Astrocyte of the cerebellum (primary cell): ENCODE measurements at places on chromosomes 1 and 21.

- peak; percentile 95 for DNase-seq
Observed at GRCh38 chr1:199272628-199273086, 633.8 kb downstream of the PTPRC start.

GRCh38 chr1:66176832-66177231 is 357.1 kb upstream of the SGIP1 start:
- DNase-seq: no peak

DNA sequence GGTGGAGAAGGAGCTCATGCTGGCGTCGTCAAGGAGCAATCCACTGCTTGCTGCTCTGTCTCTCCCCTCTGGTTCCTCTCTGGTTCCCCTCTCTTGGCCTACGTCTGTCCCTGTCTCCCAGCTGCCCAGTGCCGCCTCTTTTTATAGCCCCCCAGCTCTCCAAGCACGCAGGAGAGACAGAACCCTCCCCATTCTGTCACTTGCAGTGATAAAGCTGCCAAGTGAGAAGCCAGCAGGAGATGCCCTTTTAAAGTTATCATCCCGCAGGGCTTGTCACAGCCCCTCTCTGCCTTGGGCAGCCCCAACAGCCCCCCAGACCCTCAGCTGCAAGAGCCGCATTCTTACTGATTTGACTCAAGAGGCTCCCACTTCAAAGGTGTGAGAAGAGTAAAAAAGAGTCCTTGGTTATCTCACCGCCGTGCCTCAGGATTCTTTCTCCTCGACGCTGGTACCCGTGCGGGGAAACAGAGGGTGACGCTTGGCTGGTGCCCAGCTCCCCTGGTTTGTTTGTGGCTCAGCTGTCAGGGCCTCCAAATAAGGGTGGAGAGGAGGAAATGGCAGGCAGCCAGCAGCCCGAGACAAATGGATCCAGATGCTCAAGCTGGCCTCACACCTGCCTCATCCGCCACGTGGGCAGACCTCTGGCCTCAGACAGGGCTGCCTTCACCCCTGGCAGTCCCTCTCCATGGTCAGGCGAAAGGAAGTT is at the start of gene NPPA:
NPPA (minus strand) TSS at position 117 of the 706 bp plus-strand sequence; CDS start at position 18, 99 bp downstream.
- no peak for DNase-seq

DNA sequence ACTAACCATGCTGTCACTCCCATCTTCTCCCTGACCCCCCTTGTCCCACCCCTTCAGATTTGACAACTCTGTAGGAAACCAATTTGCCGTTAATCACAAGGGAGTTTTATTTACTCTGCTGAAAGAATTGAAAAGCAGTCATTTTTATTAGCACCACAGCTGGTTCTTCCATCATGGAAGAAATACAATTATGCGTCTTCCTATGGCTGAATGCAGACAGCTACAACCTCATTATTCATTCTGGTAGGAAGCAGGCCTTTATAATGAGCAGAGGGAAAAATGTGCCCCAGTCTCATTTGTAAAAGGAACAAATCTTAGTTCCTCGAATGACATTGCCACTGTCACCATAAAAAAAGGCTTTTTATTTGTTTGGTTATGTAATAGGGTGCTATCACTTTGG is 35.2 kb downstream of the JUN start:
- no peak for DNase-seq

- DNase-seq: no peak
Observed at GRCh38 chr1:67228791-67229190, 62.5 kb downstream of the IL23R start.

GRCh38 chr1:157069601-157070000 is 24.1 kb upstream of the ARHGEF11 start:
- no peak for DNase-seq

DNA sequence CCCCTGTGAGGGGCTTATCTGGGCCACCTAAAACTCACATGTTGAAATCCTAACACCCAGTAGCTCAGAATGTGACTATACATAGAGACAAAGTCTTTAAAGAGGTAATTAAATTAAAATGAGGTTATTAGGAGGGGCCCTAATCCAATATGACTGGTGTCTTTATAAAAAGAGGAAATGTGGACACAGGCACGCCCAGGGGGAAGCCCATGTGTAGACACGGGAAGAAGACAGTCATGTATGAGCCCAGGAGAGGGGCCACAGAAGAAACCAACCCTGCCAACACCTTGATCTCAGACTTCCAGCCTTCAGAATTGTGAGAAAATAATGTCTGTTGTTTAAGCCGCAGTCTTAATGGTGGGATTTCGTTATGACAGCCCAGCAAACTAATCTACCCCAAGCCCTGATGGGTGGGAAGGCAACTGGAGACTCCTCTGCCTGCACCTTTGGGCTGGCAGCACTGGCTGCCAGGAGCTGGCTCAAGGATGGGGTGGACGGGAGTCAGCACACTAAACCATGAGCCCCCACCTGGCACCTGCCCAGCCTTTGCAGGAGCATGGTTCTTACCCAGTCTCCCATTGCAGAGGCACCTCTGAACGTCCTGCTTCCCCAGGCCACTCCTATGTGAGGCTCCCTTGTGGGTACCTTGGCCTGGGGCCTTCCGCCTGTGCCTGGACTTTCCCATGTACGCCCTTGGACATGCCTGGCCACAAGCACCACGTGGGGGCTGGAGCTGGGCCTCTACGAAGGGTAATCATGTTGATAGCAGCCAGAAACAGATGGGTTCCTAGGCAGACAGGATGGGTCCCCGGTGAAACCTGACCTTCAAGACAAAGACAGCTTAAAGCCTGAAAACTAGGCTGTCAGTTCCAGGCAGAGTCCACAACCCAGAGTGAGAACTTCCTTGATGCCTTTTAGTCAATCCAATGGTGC is 57.1 kb upstream of the DMRTB1 start:
- no peak for DNase-seq

- no peak for DNase-seq
Observed at GRCh38 chr1:27885621-27886352, 13.4 kb downstream of the THEMIS2 start.

DNA sequence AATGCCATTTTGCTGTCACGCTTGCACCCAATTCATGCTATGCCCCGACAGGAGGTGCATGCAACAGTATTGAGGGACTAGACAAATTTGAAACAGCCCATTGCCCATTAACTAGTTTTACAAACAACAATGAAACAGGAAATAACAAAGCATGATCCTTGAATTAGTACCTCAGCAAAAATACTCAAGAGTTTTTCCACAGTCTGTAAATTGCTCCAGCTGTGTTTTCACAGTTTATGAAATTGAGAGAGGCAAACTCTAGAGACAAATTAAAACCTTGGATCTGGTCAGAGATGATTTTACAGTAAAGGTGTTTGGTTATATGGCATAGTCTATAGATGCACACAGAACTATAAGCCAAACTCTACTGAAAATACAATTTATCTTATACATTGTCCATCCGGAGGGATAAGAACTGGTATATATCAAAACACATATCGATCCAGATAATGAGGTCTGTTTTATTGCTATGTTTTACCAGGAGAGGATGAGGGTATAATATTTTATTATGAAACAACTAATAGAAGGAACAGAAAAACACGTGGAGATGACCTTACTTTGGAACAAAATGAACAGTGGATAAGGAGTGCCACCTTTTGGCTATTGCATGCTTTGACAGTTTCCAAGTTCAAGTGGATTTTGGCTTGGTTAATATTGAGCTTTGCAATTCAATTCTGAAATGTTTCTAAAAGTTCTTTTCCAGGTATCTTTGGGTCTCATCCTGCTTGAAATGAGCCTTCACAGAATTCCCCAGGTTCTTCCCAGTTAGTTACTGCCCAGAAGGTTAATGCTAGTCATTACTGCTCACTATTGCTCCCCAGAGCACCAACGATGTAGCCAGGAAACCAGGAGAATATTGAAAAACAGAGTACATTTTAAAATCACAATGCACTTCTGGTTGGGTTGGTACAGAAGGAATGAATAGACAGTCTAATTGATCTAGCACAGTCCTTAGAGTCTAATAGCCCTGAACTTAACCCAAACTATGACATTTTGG is 45.7 kb downstream of the ZC3H11B start:
- peak; percentile 71 for DNase-seq

DNA sequence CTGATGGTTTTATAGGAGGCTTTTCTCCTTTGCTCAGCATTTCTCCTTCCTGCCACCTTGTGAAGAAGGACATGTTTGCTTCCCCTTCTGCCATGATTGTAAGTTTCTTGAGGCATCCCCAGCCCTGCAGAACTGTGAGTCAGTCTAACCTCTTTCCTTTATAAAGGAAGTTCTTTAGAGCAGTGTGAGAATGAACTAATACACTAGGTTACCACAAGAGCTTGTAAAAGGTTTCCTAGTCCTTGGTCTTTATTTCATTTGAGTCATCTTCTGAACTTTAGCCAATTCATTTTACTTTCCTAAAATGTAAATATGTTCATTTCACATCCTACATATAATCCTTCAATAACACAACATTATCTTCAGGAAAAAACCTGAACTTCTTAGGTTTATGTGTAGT is 365.3 kb downstream of the HHIPL2 start:
- DNase-seq: no peak

- no peak for DNase-seq
Observed at GRCh38 chr1:59670662-59671061, 144.1 kb upstream of the HOOK1 start.

GRCh38 chr1:165524639-165525285 is 19.0 kb upstream of the LRRC52 start:
- no peak for DNase-seq

GRCh38 chr1:84735483-84735882 is 45.2 kb upstream of the SSX2IP start:
- no peak for DNase-seq

DNA sequence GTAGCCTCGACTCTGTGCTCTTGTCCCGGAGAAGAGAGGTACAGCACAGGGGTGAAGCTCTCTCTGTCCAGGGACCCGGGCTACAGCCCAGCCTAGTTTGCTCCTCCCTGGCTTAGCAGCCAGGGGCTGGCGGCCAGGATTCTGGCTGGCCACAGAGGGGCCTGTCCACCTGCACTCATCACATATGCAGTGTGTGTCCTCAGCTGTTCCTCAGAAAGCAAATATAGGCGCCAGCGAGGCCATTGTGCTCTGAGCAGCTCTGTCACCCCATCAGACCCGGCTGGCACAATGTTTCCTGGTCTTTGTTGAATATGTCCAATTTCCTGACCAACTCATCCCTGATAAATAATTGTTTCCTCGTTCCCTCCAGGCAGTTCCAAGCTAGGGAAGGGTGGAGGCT is 28.5 kb downstream of the KCND3 start:
- DNase-seq: no peak

- no peak for DNase-seq
Observed at GRCh38 chr1:53598966-53599365, 139.8 kb downstream of the DMRTB1 start.

DNA sequence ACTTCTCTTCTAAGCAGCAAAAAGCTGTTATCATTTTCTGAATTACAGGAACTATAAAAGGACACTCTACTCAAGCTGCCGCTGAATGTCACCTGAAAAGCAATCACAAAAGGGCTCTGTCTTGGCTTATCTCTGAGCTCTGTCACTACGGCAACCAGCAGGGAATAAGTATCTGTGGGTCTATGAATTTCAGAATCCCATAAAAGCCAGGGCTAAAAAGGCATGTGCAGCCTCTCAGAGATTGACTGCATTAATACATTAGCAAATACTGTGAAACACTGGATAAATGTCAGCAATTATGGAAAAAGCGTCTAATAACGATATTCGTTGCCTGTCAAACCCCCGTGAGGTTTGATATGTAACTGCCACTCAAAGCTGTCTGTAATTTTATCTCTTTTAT is 210.2 kb upstream of the DMRTA2 start:
- no peak for DNase-seq

GRCh38 chr1:109886827-109887226 is 23.8 kb upstream of the CSF1 start:
- no peak for DNase-seq

- DNase-seq: no peak
Observed at GRCh38 chr1:193657552-193657951, 471.1 kb upstream of the B3GALT2 start.

GRCh38 chr1:199854686-199855321 is 172.7 kb upstream of the NR5A2 start:
- no peak for DNase-seq

- DNase-seq: no peak
Observed at GRCh38 chr1:204348242-204348641, 11.5 kb downstream of the PLEKHA6 start.

DNA sequence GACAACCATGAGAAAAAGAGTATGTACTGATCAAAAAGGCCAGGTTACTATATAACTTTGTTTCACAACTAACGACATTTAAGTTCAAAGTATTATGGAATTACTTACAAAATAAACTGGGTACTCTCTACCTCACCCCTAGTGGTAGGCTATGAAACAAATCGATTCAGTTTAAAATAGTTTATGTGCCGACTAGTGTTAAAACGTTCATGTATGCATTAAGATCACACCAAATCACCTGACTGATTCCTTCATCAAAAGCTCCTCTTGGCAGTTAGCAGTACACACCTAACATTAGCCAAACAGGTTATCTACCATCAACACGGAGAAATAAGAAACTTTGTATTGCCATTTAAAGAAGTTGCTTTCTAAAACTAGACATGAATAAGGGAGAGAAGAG is 137.1 kb downstream of the AKT3 start:
- no peak for DNase-seq

GRCh38 chr1:218537122-218537913 is 192.2 kb downstream of the TGFB2 start:
- no peak for DNase-seq

DNA sequence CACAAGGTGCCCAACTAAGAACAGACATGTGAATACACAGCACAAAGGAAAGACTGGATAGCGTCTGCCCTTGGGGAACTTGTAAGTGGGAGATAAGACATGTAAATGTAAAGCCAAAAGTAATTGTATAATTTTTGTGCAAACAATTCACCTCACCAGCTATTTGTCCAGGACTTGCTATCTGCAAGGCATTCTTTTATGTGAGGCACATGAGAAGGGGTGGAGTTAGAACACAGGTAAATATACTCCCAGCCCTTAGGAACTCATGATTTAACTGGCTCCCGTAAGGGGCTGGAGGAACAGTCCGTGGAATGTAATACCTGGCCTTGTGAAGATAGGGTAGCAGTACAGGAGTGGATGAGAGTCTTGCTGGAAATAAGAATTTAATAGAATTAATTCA is 61.3 kb downstream of the CDK18 start:
- no peak for DNase-seq

DNA sequence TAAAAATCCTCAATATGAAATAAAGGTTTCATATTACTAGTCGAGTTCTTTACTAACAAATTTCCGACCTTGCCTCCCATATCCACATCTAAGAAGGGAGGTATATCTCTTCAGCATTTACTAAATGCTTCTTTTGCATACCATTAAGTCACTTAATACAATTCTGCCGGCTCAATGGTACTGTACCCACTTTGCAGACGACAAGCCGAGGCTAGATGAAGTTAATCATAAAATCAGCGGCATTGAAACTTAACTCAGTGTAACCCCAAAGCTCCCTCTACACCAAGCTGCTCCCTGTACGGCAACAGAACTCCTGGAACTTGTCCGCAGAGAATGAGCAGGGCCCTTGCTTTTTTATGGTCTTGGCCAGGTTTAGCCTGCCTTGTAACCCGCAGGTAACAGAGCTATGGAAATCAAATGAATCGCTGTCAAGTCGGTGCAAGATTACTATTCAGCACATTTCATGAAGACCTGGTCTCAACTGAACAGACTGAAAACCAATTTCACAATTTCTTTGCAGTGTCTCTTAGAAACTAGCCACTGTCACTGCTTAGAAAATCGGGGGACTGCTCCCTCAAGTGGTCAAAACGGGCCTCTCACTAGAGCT is 738 bp downstream of the INTS7 start:
- DNase-seq: no peak

- DNase-seq: no peak
Observed at GRCh38 chr1:28249013-28249865, 10.1 kb upstream of the SESN2 start.

- no peak for DNase-seq
Observed at GRCh38 chr1:42305639-42306038, 29.4 kb downstream of the FOXJ3 start.
